ENCODE measurements at places on chromosomes 3 and 15. TPM values are rescaled to one million over a fixed set of nuclear protein-coding genes. Genes with fewer than 3 reads are reported as not detected.

Gene LRRK1
- polyA plus RNA-seq: 1.7 TPM

Gene ABHD5
- 32.9 TPM for polyA plus RNA-seq

Gene PDZRN3
- not detected for polyA plus RNA-seq

Gene FSIP1
- polyA plus RNA-seq: 0.21 TPM

Gene STX19
- not detected for polyA plus RNA-seq

Gene LRRC2
- not detected for polyA plus RNA-seq

Measured in CD14-positive monocyte (primary cell).